ENCODE measurements at places on chromosomes 7 and 10.

DNA sequence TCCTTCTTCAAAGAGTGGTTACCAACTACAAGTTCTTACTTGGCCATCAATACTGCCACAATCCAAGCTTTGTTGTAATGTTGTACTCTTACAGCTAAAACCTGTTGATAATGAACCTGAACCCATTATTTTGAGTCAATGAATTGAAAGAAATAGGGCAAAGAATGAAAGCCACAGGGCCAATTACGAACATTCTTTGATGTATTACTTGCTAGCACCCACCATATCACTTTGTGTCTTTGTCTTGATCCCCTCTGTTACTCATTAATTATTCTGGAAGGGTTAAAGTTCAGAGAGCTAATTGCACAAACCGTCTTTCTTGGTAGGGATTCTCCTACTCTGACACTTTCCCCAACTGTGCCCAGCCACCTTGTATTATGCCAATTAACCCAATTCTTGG lies 53.2 kb upstream of the TFEC start:
- no peak for DNase-seq

DNA sequence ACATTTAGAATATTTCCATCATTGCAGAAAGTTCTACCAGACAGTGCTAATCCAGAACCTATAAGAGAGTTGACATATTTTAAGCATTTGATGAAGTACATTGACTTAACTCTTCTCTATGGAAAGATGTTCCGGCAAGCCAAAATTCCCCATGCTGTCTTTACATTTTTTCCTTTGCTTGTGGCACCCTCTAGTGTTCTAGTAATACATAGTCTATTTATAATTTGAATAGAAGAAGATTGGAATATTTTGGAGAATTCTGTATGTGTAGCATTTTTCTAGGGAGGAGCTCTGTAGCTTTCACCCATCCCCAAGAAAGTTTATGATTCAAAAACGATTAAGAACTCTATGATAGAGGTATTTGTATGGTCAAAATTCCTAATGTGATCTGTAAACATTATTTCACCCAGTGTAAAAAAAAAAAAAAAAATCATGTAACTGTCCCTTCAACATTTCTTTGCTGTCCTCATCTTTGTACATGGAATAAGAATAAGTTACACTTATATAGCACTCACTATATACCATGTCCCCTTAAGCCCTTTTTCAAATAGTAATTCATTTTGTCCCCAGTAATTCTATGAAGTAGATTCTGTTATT lies 33.2 kb downstream of the NRF1 start:
- DNase-seq: peak; percentile 11

- DNase-seq: no peak
Measured at GRCh38 chr7:81688622-81689411, 81.0 kb downstream of the HGF start.

GRCh38 chr10:28798428-28798955 lies 121.2 kb downstream of the BAMBI start:
- DNase-seq: no peak

DNA sequence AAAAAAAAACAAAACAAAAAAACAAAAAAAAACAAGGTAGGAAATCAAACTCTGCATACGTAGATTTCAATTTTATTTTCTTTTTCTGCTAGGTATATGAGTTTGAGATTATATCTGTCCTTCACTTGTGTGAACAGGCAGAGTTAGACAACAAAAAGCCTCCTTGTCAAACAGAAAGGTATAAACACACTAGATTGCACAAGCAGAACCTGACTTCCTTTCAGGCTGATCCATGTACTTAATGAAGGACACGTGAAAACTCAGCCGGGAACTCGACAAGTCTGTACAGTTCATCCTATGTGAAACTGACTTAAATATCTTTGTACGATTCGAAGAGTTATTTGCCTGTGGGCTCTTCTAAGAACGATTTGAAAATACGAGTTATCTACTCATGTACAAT lies 254.1 kb downstream of the ARL4A start:
- DNase-seq: no peak

- DNase-seq: no peak
Measured at GRCh38 chr7:123709525-123709924, 39.3 kb downstream of the WASL start.

GRCh38 chr7:70596598-70596913 lies 535.4 kb upstream of the GALNT17 start:
- no peak for DNase-seq
